ENCODE measurements at places on chromosomes 16 and 17.
A peak's percentile ranks its signal among the peaks of the same experiment; 100 is the strongest.

DNA sequence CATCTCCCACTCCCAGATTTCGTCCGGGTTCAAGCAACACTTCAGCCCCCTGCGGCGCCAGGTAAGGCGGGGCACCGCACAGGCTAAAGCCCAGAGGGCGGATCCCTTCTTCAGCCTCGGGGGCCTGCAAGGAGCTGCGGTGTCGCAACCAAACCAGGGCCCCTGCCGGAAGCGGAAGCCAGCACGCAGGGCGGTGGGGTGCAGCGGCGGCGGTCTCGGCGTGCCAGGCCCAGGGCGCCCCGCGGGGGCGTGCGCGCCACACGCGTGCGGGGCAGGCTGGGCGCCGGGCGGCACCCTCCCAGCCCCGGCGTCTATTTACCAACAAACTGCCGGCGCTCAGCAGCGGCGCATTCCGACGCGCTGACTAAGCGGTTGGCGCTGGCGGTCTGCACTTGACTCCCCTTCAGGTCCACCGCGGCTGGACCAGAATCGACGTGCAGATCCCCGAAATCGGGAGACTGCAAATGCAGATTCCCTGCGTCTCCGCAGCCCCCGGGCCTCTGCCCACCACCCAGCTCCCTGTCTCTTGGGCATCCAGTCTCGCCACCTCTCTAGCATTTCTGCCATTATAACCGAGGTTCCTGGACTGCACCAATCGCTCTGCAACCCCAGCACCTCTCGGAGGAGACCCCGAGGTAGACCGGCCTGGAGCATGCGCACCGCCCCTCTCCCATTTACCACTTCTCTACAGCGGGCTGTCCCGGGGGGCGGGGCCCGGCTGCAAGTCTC, 421 bp upstream of the DLX4 start:
- peak; percentile 33 for DNase-seq

- DNase-seq: no peak
Measured at GRCh38 chr17:28763137-28763799, 19.5 kb downstream of the TRAF4 start.

- DNase-seq: no peak
Measured at GRCh38 chr17:73043686-73044581, 48.6 kb downstream of the SLC39A11 start.

DNA sequence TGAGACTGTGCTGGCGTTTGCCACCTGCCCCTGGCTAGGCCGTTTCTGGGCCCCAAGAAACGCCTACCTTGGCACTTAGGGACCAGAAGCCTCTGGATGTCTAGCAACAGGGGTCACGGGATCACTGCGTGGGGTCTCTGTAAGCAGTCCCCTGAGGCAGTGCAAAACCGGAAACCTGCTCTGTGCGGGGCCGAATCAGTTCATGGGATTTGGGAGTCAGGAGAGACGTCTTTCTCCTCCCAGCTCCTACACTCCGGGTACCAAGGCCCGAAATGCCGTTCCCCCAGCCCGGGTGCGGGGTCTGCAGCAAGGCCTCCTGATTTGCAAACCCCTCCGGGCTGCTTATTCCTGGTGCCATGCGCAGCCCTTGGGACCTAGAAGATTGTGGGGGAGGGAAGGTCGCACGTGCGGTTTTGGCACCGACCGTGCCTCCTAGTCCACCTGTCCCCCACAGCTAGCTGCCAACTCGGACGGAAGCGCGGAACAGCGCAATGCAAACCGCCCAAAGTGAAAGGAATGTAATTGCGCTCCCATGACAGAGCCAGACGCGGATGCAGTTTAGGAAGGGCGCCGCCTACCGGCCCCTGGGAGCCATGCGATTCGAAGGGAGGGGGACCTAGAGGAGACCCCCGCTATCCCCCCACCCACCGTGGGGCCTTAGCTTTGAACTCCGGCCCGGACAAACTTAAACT, 6.5 kb downstream of the IRX5 start:
- no peak for DNase-seq

DNA sequence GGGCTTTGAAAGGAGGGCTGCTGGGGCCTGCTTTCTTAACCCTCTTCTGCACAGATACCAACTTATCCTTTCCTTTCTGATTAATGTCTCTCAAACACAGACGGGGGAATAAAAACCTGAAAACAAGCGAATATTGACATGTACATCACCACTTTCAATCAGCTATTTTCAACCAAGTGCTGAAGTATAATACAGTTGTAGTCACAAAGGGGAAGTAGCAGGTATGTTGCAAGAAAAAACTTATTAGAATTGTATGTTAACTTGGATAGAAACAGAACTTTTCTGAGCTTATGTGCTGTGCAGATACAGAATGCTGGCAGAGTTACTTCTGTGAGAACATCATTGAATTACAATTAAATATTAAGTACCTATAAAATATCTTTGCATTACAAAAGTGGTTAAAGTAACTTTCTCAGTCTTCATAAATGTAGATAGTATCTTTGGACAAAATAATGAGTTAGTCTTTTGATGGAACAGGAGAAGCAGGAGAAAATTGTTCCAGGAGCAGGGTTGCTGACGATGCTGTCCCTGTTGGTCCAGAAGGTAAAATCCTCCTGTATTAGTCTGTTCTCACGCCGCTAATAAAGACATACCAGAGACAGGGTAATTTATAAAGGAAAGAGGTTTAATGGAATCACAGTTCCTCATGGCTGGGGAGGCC, 59.5 kb downstream of the RPTOR start:
- DNase-seq: no peak

DNA sequence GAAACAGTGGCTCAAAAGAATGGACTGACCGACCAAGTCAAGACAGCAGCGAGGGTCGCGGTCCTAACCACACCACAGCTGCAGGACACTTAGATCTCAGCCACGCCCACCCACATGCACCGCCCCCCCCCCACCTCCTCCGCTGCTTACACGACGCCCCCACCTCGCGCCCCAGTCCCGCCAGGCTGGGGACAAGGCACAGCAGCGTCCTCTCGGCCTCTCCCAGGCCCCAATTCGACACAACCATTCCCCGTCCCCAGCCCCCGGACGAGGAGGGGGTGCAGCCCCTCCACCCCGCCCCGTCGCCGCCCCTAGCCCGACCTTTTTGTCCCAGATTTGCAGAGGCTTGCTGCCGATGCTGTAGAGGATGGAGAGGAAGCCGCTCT, 477 bp downstream of the CFAP20 start:
- no peak for DNase-seq

DNA sequence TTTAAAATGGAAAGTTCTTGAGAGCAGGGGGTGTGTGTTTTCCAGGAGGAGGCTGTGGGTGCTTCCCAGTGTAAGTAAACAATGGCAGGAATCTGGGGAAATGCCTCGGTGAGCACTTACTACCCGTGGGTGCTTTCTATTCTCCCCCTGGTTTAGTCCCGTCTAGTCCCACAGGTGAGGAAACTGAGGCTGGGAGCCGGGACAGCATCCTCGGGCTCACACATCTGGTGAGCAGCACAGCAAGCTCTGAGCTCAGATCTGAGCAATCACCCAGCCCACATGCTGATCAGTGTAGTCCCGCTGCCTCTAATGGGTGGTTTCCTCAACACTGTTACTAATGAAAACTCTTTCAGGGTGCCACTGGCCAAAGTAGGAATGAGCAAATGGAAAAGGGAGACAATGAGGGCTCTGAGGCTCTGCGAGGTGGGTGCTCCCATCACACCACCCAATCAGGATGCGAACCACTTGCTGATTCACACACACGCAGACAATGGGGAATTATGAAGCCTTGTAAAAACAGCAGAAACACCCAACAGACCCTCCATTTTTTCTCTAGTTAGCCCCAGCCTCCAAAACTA, 202.6 kb downstream of the PARN start:
- no peak for DNase-seq

- DNase-seq: no peak
Measured at GRCh38 chr17:81964081-81964849, 3.3 kb upstream of the NOTUM start.

DNA sequence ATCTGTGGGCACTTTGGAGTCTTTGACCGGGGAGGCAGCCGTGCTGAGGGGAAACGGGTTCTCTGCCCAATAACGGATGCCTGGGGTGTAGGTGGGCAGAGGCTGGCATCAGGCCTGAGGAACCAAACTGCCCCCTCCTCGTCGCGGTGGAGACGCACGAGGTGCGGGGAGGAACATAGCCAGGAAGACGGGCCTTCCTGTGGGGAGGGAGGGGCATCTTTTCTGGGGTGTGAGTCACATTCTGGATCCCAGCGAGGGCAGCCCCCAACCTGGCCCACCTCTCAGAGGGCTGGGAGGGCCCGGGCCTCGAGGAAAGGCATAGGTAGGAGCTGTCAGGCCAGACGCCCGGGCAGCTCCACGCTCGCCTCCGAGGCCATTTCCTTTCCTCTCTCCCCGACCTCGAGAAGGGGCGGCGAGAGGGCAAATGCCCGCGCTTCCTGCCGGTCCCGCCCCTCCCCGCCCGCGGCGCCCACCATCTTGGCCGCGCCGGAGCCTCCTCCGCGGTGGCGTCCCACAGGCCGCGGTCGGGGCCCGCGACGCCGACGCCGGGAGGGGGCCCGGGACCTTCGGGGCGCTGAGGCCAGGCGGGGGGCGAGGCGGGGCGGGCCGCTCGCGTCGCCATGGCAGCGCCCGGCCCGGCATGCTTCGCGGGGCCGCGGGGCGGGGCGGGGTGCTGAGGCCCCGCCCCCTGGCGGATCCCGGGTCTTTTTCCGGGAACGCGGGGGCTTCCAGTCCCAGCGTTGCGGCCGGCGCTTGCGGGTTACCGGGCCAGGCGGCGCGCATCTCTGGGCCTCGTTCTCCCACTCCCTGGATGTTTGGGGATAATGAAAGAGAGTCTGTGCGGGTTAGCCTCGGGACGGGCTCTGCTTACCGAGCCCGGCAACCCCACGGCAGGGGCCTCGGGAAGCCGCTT, 13.2 kb downstream of the RAI1 start:
- DNase-seq: peak; percentile 53

DNA sequence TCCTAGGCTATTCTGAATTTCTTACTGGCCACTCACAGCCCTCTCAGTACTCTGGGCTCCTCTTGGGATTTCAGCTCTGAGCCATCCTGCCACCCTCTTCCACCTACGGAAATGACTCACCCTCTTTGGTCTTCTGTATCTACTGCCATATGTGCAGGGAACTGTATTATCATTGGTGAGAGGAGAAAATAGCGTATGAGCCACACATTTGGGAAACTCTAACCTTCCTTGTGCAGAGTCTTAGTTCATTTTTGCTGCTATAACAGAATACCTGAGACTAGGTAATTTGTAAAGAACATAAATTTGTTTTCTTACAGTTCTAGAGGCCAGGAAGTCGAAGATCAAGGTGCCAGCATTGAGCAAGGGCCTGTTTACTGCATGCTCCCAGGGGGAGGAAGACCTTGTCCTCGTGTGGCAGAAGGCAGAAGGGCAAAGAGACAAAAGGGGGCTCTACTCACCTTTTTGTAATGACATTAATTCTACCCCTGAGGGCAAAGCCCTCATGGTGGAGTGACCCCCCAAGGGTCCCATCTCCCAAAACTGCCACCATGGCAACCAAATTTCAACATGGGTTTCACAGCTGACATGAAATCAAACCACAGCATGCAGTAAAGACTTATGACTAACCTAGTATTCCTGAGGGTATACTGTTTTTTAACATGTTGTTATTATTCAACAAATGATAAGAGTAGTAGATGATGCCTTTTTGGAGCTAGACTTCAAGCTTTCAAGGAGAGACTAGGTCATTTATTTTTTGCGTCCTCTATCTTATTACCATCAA, 191.8 kb downstream of the PRKCA start:
- no peak for DNase-seq

- no peak for DNase-seq
Measured at GRCh38 chr17:75571197-75571884, 16.3 kb upstream of the MYO15B start.
